ENCODE measurements at places on chromosomes 6 and 20. TPM values are rescaled to one million over a fixed set of nuclear protein-coding genes. Genes with fewer than 3 reads are reported as not detected.

The KCNG1 gene
- 9.9 TPM for total RNA-seq

The IL20RA gene
- 15.1 TPM for total RNA-seq

The PAX1 gene
- total RNA-seq: not detected

The PHACTR1 gene
- 14.6 TPM for total RNA-seq

The CST1 gene
- total RNA-seq: 28.7 TPM

The LAMA5 gene
- 298 TPM for total RNA-seq

The FAM162B gene
- 2.7 TPM for total RNA-seq

The HLA-G gene
- 0.52 TPM for total RNA-seq

The RMND1 gene
- 16.0 TPM for total RNA-seq

The HLA-DPB1 gene
- 174 TPM for total RNA-seq

The RIPPLY2 gene
- not detected for total RNA-seq

The RBM39 gene
- 288 TPM for total RNA-seq

The CDH26 gene
- 3.3 TPM for total RNA-seq
